Midbrain (tissue), 1 donor: ENCODE measurements at places on chromosomes 5 and 9.

GRCh38 chr5:128036950-128037349, 46.6 kb upstream of the SLC12A2 start:
- DNase-seq = no peak

DNA sequence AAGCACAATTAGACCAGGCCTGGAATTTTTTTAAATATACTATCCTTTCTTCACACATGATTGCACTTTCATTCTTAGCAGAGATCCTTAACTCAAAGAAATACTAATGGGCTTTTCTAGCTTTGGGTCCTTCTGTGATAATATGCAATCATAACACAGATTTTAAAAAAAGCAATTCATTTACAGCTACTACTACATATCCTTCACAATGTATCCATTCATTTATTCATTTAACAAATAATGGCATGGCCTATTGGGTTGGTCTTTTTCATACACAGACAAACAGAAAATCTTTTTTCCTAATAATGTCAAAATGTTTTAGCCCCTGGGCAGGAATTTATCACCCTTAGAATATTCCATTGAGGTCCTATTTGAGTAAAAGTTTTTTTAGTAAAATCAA, 47.0 kb downstream of the SAXO1 start:
- no peak for DNase-seq

DNA sequence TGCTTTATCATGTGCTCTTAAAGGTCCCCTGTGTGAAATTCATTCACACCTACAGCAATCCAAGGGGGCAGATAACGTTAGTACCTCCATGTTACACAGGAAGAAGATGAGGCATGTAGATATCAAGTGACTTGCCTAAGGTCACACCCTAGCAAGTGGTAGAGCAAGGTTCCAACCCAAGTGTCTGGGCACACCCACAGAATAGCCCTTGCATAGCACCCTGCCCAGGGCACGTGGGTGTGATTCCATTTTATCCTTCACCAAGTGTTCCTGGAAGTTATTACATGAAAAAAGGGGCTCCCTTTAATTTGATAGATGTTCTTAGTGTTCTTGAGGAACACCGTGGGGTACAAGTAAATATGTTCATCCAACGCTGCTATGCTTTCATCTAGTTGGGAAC, 4.9 kb downstream of the TMEM171 start:
- no peak for DNase-seq

GRCh38 chr9:74503666-74504065, 6.5 kb downstream of the RORB start:
- no peak for DNase-seq

- DNase-seq = peak; percentile 42
These were observed 59.2 kb downstream of the HSD17B3 start for GRCh38 chr9:96242811-96243210.

GRCh38 chr5:128228008-128228407, 144.4 kb downstream of the SLC12A2 start:
- no peak for DNase-seq

GRCh38 chr9:96661711-96662110, 6.6 kb upstream of the PRXL2C start:
- no peak for DNase-seq

DNA sequence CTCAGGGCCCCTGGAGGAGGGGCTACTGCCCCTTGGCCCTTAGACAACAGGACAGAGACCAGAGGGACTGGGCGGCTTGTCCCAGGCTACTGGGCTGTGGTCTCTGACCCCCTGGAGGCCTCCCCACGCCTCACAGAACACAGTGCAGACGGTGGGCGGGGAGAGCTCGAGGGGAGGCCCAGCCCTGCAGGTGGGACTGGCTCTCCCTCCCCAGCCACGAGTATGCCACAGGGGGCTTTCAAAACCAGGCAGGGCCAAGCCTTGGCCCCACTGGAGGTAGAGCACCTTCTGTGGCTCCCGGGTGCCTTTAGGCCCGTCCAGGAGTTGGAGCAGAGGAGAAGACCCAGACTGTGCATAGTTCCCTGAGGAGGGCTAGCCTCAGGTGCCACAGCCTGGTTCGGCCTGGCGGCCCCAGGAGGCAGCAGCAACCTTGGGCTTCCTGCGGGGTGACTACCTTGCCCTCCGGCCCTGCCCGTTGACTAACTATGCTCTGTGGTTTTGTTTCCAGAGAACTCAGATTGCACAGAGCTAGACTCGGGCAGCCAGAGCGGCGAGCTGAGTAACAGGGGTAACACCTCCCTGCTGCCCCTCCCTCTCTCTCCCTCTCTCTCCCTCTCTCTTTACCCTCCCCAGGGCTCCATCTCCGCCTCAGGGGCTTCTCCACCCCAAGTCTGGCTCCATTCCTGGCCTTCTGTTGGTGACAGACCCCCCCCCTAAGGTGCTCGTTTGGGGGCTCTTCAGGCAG, 15.5 kb downstream of the CARD19 start:
- DNase-seq = no peak

DNA sequence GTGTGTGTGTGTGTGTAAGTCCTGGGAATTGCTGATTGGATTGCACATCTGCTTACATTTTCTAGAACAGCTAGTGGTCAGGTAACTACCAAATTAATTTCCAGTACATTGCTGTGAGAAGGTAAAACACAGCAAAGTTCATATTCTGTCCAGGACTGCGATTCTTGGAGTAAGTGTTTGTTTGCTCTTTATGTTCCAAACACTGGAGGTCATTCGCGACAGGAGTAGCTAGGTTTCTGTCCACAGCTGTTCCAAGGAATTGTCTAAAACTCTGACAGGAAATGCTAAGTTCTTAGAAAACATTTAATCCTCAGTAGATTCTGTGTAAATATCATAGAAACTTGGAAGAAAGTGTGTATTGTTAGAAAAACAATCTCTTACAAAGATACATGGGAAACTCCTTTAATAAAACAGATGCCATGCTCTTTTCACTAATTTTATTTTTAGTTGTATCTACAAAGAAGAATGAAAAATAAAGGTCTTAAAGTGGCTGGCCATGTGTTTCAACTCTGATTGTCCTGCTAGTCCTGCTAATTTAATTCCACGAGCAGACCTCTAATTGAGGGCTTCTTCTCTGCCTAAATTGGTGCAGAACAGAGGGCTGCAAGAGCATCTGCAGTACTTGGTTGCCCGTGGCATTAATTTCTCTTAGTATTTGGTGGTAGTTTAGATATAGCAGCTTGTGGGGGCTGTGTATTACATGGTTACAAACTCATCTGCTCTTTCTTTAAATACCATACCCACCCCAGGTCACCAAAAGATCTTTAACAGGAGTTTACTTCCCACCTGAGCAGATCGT, 464.5 kb downstream of the RASEF start:
- no peak for DNase-seq

DNA sequence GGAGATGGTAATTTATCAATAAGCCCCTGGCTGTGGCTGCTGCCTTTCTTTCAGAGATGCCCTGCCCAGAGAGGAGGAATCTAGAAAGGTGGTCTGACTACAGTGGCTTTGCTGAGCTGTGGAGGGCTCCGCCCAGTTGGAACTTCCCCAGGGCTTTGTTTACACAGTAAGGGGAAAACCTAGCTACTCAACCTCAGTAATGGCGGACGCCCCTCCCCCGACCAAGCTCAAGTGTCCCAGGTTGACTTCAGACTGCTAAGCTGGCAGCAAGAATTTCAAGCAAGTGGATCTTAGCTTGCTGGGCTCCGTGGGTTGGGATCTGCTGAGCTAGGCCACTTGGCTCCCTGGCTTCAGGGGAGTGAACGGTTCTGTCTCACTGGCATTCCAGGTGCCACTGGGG, 865.4 kb upstream of the ACO1 start:
- DNase-seq = no peak

DNA sequence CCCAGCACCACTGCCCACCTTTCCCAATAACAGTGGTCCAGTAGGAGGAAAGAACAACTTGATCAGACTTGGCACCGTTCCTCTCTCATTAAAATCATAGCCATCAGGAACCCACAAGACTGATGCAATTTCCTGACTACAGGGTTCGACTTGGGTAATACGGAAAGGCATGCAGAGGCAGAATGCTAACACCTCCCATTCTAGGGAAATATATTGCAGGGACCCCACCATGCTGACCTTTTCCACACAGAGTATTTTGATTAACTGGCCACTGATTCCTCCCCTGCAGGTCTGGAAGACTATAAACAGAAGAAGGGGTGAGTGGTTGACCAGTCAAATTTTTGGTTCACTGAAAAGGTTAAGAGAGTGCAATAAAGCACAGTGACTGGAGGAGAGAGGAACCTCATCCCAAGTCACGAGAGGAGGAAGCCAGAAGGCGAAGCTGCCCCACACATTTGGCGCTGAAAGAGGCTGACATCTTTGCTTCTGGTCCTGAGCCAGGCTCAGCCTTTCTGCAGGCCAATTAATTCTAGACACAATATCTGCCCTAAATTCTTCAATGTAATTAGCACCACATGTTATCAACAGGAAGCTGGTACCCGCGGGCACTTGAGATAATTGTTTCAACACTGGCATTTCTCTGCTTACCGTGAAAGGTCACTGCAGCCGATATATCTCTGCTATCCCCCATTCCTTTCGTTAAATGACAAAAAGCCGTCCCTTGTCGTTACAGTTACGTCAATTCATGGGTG, 64.7 kb upstream of the SPOCK1 start:
- DNase-seq = no peak

GRCh38 chr9:135350003-135350315, 129.6 kb upstream of the PPP1R26 start:
- DNase-seq = no peak
